ENCODE measurements at places on chromosomes 7 and 10. TPM values are rescaled to one million over a fixed set of nuclear protein-coding genes. Genes with fewer than 3 reads are reported as not detected.

- DNase-seq = no peak
Measured at GRCh38 chr10:6416892-6417512, 163.1 kb downstream of the PRKCQ start.

DNA sequence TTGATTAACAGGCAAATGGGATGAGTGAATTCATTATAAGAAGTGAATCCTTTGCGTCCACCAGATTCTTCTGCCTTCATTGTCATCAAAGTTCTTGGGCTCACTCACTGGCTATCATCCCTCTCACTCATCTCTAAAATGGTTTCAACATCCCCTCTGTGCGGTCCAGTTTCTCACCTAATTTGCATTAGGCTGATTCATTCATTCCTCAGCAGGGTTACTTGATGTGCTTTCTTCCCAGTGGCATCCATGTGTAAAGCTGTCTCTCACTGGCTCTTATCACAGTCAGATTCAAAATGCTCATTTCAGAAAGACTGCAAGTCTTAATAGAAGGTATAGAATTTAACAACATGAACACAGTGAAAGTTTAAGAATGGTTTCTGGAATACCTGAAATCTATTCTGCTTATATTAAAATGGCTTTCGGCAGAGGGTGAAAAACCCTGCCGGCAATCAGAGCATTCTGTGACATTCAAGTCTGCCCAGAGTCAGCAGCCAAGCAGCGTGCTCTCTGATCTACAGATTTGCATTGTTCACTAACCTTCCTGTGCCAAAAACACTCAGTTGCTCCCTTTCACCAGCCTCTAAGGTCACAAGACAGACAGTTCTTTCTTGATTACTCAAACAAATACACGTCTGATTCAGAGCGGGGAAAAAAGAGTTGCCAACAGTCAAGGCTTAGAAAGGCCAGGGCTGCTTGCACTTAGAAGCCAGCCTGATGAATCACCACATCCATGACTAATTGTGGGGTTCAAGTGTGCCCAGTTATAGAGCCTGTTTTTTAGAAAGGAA is 106.7 kb downstream of the TES start:
- no peak for DNase-seq

DNA sequence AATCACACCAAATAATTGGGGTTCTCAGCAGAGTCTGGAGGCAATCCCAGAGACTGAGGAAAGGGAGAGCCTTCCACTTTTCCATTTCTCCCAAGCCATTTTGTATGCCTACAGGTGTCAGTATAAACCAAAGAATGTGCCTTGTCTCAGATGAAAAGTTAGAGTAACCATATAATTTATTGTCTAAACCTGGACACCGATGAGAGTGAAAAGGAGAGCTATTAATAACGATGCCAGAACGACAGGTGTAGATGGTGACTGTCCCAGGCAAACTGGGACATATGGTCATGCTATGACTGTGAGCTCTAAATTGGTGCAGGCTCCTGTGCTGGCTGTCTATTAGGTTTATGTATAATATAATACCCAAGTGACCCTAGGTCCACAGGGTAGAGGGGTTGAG is 219.6 kb downstream of the ARHGAP12 start:
- no peak for DNase-seq

GRCh38 chr10:75197906-75198305 is 12.7 kb upstream of the VDAC2 start:
- no peak for DNase-seq

Gene ABCB1
- 4.5 TPM for total RNA-seq

GRCh38 chr7:29447828-29448227 is 115.8 kb upstream of the PRR15 start:
- DNase-seq = no peak

GRCh38 chr7:135755351-135755753 is 6.7 kb upstream of the FAM180A start:
- no peak for DNase-seq

- DNase-seq = no peak
Measured at GRCh38 chr10:117112220-117112619, 25.9 kb downstream of the VAX1 start.

- DNase-seq = no peak
Measured at GRCh38 chr7:3107228-3107763, 63.6 kb upstream of the CARD11 start.

DNA sequence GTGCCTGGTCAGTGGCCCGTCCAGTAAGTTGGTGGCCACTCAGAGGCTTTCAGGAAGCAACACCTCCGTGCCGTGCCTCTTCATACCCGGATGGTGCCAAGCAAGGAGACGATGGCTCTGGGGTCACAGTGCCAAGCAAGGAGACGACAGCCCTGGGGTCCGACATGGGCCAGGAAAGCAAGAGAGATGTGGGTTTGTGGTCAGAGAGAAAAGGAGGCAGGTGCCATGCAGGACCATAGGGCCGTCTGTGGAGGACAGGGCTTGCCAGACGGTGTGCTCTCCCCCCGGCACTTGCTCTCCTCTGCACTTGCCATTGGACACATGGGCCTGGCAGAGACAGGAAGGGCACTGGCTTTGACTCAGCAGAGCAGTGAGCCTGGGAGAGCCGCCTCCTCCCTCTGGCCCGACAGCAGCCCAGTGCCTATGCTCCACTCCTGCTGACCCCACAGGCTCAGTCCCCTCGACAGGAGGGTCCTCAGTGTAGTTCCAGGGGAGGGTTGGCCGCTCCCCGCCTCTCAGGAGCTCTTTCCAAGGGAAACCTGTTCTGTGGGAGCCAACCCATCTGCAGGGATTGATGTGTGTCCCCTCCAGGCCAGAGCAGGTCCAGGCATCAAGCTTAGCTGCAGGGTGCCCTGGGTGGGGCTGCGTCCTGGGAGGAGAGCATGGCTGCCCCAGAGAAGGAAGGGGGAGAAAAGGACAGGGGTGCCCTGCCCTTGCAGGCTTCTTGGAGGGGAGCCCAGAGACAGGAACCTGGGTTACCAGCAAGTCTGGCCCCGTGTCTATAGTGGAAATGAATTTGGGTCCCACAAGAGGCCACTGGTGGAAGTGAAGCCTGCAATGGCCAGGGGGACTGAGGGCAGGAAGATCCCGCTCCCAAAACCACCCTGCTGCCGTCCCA is 7.6 kb upstream of the CALML5 start:
- no peak for DNase-seq

Gene ZNF804B
- not detected for total RNA-seq
